T47D (cell line): ENCODE measurements at places on chromosomes 5 and 9.

- no peak for DNase-seq
Measured at GRCh38 chr9:69980041-69980440, 63.6 kb upstream of the MAMDC2 start.

GRCh38 chr5:162573758-162574157 is 506.2 kb downstream of the GABRG2 start:
- no peak for DNase-seq

DNA sequence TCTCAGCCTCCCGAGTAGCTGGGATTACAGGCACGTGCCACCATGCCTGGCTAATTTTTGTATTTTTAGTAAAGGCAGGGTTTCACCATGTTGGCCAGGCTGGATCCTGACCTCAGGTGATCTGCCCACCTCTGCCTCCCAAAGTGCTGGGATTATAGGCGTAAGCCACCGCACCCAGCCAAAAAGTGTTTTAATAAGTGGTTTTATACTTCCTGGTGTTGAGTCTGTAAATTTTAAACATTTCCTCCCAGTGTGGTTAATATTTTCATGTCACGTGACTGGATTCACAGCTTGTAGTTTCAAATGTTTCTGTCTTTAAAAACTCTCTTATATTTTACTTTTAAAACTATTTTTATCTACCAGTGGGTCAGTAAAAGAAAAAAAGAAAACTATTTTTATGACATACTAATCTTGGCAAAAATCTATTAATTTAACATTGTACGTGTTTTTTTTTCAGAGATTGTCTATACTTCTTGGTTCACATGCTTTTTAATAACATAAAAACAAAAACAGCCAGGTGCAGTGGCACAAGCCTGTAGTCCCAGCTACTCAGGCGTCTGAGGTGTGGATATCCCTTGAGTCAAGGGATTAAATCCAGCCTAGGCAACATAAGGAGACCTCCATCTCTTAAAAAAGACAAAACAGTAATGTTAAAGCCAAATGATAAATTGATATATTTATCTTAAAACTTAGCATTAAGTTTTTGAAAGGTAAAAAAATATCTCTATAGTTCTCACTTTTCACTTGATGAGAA is 117.1 kb downstream of the DMXL1 start:
- DNase-seq = no peak

- peak; percentile 34 for DNase-seq
Measured at GRCh38 chr9:15423231-15423985, 732 bp downstream of the SNAPC3 start.

DNA sequence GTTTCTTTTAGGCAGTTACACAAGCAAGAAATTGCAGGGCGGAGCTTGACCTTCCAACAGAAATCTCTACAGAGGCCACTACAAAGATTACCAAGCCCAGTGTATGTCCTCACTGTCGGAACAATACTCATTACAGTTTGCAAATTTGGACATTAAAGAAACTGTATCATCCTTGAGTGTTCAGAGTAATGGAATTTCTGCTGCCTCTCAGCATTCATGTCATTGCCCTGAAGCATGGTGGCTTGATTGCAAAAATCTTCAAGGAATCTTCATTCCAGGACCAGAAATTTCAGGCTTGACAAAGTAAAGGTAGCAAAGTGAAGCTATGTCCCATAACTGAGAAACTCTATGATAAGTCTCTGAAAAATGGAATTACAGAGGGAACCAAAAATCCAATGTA is 134.6 kb upstream of the MAP3K1 start:
- no peak for DNase-seq

DNA sequence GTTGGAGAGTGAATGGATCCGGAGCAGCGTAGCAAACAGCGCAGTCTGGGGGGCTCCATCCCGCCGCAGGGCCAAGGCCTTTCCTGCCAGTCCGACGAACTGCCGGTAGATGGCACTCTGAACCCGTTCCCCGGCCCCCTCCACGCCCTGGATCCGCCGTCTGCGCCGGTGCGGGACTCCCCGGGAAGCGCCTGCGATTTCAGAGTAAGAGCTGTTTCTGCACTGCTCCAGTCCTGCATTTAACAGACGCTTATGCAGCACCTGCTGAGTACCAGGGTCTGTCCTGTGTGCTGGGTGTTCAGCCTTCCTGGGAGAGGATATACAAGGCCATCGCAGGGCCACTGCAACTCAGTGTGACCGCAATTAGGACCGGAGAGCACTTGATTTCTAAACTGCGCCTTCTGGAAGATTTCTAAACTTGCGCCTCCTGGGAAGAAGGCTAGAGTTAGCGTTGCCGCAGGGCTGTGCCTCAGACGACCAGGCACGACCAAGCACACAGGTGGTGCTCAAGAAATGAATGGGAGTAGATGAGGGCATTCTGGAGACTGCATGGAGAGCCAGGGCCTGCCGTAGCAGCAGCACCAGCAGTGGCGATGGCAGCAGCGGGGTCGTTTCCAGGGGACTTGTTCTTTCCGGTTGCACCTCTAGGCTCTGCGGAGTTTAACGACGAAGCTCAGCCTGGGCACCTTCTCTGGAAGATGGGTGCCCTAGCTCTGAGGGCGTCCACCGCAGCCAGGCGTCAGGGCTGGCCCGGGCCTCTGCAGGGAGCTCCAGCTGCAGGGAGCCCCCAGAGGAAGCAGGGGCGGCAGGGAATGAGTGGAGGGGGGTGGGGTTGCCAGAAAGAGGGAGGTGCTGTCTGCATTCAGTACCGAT is 14.3 kb upstream of the TIFAB start:
- peak; percentile 80 for DNase-seq

GRCh38 chr5:102663749-102664530 is 91.2 kb upstream of the PAM start:
- DNase-seq = no peak

- DNase-seq = no peak
Measured at GRCh38 chr9:114484854-114485443, 20.3 kb downstream of the WHRN start.

GRCh38 chr9:34635556-34635955 is 2.0 kb downstream of the SIGMAR1 start:
- DNase-seq = no peak

DNA sequence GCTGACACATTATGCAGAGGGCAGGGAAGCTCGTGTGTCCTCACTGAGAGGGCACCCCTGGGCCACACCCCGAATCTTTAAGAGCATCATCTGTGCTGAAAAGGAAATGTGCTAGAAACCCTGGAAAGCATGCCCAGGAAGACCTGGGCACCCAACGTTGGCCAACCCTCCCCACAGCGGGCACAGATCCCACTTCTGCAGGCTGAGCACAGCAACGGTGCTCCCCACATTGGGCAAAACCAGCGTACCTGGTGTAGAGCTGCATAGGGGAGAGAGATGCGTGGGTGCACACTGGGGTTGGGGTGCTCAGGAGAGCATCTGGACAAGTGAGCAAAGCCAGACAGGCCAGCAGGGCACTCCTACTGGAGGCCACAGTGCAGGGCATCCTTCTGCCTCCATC is 32.6 kb downstream of the ROR2 start:
- no peak for DNase-seq

DNA sequence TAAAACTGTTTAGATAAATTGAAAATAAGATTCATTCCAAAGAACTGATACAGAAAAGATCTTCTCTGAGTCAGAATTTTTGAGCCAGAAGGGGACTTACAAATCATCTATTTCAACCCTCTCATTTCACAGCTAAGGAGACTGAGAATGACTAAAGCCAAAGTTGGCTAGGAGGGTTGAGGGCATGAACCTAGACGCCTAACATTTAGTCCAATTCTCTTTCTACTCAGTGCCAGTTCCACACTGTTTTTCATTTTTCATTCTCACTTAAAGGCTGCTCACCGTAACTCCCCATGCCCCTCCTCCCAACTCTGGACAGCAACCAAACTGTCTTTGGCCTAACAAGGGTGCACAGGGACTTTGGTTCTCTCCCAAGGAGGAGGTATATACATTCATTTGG is 364.0 kb downstream of the NDUFS4 start:
- DNase-seq = no peak

DNA sequence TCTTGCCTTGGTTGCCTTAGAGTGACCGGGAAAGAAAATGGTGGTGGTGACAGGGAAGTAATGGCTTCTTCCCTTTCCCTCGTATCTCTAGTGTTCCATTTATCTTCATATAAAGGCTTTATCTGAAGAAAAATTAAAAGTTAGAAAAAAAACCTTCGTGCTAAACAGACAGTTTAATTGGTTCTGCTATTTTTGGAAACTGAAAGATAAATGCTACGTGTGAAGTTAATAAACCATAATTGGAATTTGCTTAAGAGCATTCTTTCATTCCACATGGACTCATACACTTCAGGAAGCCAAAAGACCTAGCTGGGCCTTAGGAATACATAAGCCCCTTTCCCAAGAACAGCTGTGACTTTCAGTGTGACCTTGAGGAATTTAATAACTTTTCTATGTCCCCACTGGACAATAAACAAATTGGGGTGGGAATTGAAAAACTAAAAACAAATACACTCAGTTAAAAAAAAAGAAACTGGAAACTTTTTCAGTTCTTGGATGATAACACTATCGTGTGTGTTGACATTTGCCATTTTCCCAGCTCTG is 818.8 kb upstream of the WWC1 start:
- DNase-seq = no peak

GRCh38 chr5:179267671-179268083 is 77.6 kb downstream of the ADAMTS2 start:
- no peak for DNase-seq

DNA sequence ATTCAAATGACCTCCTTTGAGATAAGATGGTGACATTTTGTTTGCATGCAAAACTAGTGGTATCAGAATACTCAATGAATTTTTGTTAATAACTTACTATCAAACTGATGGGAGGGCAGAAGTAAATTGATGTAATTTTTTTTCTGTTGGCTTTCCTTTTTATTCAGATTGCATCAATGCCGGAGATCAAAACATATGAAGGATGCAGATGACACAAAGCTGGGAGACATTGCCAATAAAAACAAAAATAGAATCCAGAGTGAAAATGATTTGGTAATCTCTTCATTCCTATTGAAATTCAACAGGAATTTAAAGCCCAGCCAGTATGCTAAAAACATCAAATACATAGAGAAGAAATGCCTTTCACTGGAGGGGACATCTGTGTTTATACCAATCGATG is 1655.3 kb upstream of the C9orf72 start:
- DNase-seq = no peak

DNA sequence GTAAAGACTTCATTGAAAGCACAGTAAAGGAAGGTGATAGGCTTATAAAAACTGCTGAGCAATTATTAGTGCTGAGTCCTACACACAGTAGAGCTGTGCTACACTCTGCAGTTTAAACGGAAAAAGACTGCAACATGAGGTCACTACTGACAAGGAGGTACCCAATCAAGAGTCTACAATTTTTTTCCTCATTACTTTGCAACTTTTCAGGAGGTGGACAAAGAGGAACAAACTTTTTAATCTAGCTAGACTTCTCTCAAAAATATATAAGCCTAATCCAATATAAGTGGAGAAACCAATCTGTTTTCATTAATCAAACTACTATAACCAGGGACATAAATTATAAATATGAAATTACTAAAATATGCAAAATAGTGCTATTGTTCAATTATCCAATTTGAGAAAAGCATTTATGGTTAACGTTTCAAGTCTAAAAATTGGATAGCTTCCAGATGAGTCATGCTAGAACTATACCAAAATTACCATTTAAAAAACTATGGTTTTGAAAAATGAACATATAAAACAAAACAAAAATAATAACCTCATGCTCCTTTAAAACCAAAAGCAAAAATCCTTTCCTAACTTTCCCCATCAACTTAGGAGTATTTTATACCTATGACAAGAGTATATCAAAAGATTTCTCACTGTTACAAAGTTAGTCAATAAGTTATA is 37.7 kb downstream of the FAM13B start:
- DNase-seq = no peak

GRCh38 chr5:173884402-173885053 is 3.6 kb upstream of the CPEB4 start:
- DNase-seq = no peak

- DNase-seq = peak; percentile 29
Measured at GRCh38 chr9:70261131-70261870, 2.5 kb downstream of the SMC5 start.

GRCh38 chr5:103927739-103928138 is 365.1 kb upstream of the NUDT12 start:
- no peak for DNase-seq

- no peak for DNase-seq
Measured at GRCh38 chr5:113520429-113520828, 6.9 kb downstream of the YTHDC2 start.

DNA sequence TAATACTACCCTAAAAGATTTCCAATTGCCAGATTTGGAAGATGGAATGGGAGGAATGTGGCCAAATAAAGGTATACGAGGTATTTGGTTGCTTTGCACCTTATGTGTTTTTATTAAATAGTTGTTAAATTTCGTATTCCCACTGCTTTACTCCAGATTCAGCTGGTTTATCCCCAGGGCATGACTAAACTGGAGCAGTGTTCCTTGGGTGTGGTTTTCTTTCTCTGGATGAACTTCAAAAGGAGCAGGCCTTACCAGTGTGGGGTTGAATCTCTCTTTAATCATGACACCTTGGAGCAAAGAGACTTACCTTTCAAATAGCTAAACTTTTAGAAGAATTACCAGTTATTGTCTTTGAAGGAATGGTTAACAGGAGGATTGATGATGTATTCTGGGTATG is 121.7 kb upstream of the BNC2 start:
- DNase-seq = no peak

- DNase-seq = no peak
Measured at GRCh38 chr9:91799113-91799744, 150.8 kb downstream of the ROR2 start.

DNA sequence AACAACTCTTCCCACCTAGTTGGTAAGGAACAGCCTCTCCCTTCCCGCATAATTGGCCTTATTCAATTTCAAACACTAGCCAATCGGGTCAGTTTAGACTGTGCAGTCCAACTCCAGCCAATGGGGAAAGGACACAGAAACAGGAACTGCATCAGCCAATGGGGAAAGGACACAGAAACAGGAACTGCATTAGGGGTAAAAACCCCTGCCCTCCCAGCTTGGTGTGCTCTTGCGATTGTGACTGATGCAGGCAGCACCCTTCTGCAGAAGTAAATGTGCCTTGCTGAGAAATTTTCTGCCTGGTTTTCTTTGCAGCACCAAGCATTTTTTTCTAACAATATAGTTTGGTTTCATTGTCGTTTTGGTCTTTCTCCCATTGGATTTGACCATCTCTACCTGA is 8.5 kb upstream of the GLT6D1 start:
- no peak for DNase-seq

DNA sequence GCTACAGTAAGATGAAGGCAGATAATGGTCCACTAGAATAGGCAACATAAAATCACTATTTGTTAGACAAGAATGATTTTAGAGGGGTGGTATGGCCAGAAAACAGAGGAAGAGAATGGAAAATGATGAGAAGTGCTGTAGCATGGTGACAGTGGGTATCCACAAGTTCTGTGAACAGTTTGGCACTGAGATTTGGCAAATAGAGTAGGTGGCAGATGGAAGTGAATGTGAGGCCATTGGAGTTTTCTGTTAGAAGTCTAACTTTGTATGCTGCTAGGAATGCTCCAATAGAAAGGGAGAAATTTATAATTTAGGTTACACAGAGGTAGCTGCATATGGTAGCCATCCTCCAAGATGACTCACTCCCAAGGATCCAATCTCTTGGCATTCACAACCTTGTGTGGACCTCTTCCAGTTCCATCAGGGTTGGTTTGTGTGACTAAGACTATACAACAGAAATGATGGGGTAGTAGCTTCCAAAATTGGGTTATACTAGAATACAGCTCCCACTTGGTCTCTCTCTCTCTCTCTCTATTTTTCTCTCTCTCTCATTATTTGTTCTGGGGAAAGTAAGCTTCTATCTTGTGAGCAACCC is 646.9 kb upstream of the ZNF608 start:
- DNase-seq = no peak

- no peak for DNase-seq
Measured at GRCh38 chr5:44535621-44536020, 146.4 kb upstream of the FGF10 start.
